ENCODE measurements at places on chromosomes 7 and 10.

GRCh38 chr10:119477444-119477843 is 65.1 kb downstream of the RGS10 start:
- DNase-seq = no peak

DNA sequence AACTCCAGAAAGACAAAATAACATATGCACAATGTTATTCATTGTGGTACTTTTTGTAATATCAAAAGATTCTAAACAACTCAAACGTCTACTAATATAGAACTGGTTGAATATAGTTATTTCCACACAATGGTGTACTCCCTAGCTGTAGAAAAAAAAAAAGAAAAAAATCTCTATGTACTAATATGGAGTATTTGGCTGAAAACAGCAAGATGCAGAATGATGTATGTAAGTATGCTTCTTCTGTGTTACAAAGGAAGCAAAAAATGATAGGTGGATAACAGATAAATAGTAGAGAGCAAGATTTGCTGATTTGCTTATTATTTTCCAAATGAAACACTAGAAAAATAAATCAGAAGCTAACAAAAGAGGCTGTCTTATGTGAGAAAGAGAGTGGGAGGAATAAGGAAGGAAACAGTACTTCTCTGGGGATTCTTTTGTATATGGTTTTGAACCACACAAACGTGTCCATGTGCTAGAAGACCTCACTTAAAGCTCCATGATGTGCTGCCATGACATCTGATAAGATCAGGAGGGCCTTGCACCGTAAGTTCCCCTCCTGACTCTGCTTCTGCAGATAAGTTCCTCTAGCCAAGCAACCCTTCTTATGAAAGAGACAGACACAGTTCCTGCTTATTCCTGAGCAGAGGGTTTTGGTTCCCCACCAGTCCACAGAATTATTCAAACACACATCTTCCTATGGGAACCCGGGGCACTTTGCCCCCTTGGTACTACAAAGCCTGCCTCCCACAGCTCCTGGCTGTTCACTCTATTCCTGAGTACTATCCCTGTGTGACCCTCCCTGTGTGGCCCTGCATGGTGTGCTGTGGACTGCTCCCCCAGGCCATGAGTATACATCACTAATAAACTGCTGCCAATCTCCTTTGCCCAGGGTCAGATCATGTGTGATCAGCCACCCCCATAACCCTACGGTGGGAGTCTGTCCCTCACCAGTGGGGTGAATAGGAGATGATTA is 159.1 kb downstream of the CCDC71L start:
- no peak for DNase-seq

DNA sequence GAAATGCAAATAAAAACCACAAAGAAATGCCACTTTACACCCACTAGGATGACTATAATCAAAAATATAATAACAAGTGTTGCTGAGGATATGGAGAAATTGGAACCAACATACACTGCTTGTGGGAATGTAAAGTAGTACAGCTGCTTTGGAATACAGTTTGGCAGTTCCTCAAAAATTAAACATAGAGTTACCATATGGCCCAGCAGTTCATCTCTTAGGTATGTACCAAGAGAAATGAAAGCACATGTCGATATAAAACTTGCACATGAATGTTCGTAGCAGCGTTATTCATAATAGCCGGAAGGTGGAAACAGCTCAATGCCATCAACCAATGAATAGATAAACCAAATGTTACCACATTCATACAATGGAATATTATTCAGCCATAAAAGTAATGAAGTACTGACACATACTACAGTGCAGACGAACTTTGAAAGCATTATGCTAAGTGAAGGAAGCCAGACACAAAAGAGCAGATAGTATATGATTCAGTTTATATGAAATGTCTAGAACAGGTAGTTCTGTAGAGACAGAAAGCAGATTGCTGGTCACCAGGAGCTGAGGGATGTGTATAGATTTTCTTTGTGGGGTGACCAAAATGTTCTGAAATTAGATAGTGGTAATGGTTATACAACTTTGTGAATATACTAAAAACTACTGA is 12.4 kb downstream of the BCAP29 start:
- no peak for DNase-seq

- no peak for DNase-seq
These were observed 10.2 kb downstream of the CLIP2 start for GRCh38 chr7:74299401-74299800.

- DNase-seq = no peak
These were observed 72.6 kb downstream of the MYL10 start for GRCh38 chr7:101556453-101556968.

- DNase-seq = no peak
These were observed 12.9 kb downstream of the HTRA1 start for GRCh38 chr10:122474131-122474818.

GRCh38 chr7:105954711-105955110 is 8.4 kb upstream of the CDHR3 start:
- no peak for DNase-seq

GRCh38 chr7:142153400-142153799 is 41.9 kb downstream of the MGAM2 start:
- no peak for DNase-seq

DNA sequence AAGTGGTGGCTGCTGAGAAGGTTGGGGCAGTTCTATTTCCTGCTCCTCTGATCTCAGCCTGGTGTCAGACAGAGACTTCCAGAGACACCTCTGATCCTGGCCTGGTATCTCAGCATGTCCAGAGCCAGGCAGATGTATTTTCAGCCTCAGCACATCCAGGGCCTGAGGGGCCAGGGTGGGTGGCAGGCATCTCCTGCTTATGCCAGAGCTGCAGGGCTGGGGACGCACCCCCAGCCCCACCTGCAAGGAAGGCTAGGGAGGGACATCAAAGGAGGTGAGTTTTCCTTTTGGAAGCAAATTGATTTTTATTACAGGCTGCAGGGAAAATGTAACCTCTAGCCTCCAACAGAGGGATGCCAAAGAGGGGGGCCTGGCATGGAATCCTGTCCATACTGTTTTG is 36.7 kb downstream of the CFAP46 start:
- DNase-seq = no peak

- DNase-seq = peak; percentile 68
These were observed 37.9 kb downstream of the VOPP1 start for GRCh38 chr7:55534262-55534915.

DNA sequence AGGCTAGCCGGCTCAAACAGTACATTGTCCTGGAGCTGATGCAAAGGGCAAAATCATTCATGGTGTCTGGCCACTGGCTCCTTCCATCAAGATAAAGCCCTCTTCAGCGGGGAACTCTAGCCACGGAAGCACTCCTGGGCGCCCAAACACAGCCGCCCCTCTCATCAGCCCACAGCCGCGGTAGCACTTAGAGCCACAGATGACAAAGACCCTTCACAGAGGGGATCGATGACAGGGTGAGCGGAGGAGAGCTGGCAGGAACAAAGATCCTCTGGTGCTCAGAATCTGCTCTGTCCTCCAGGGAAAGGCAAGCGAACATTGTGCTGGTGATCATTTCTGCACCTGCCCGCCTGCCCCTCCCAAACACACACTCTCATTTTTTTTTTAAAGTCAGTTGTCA is 222.2 kb upstream of the NRP1 start:
- DNase-seq = no peak

GRCh38 chr7:107924841-107925504 is 34.0 kb downstream of the DLD start:
- DNase-seq = no peak

DNA sequence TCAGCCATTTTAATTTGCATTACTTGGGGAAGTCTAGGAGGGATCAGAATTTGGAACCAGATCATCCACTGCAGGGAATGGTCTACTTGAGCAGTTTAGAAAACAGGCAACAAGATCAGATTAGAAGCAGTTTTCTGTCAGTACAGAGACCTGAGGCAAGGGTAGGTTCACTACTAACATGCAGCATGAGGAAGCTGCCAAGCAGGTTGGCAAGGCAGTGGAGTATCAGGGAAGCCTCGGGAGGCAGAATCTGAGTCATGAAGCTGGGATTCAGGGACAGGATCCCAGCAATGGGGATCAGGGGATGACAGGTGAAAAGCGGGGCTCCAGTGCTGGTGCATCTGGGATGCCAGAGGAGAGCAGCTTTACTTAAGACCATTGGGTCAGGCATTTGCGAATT is 28.1 kb downstream of the ENO4 start:
- DNase-seq = no peak

DNA sequence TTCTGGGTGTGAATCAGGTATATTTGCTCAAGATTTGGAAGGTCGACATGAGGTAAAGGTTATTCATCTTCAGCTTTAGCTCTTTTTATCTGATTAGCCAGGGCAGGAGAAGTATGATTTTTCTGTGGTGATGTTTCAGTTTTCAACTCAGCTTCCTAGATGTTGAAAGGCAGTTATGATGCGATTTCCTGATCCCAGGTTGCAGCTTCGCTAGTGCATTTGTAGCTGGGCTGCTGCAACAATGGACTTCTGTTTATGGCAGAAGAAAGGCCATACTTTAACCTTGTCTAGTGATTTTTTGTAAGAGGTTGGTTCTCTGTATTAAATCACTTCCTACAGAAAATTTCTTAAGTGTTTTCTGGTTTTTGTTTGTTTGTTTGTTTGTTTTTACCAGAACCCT is 619.3 kb downstream of the AUTS2 start:
- no peak for DNase-seq

GRCh38 chr10:121614613-121615434 is 16.6 kb upstream of the FGFR2 start:
- DNase-seq = no peak

GRCh38 chr10:48697821-48698764 is 13.4 kb downstream of the WDFY4 start:
- DNase-seq = no peak

DNA sequence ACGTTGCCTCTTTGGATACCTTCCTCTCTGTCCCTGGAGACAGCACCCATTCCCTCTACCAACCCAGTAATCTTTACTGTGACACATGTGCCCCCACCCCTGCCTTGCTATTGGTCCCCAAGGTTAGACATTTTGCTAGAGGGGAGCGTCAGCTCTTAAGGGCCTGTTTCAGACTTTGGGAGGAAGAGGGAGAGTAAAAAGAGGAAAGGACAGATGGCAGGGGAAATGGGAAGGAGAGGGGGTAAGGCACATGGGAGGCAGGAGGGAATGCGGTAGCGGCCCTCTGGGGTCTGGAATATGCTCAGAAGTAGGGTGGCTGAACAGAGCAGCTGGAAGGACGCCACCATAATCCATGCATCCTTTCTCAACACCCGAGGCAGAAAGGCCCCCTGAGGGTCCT is 12.2 kb downstream of the BLNK start:
- no peak for DNase-seq

- no peak for DNase-seq
These were observed 445.1 kb upstream of the ZMIZ1 start for GRCh38 chr10:78623578-78624215.

DNA sequence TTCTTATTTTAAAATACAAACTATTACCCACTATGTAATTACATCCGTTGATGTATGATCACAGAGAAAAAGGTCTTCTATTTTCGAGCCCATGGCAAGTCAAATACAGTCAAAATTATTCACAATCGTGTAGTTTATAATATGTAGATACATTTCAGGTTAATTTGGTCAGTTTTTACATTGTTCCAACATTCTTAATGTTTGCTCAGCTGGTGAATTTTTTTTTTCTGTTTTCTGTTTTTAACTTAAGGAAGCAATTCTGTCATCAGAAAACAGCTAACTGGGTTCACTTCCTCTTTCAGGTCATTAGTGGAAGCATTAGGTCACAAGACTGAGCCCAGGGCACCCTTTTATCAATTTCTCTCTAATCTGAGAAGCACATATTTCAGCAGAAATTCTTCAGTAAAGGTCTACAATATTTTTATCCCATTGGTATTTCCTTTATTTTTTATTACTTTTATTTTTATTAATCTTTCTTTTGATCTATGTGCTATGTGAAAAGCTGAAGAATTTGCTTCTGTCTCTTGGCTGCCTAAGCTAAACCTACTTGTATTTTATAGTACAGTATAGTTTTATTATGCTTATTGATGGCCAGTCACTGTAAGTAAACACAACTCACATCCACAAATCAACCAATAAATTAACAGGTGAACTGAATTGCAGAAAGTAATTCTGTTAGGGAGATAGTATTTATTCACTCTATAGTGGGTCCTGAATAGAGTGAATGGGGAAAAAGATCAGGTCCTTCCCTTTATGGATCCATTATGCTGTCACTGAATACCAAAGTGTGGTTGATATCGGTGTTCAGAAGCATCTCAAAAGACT is 84.6 kb downstream of the ICA1 start:
- DNase-seq = no peak

- DNase-seq = no peak
These were observed 4.9 kb downstream of the BUD23 start for GRCh38 chr7:73688288-73688687.

GRCh38 chr10:28378986-28379585 is 76.2 kb upstream of the MPP7 start:
- no peak for DNase-seq

- no peak for DNase-seq
These were observed 160.8 kb downstream of the XPNPEP1 start for GRCh38 chr10:109762555-109762954.

GRCh38 chr7:141251957-141252356 is 178.1 kb downstream of the TMEM178B start:
- no peak for DNase-seq

GRCh38 chr10:13604357-13605040 is 17.7 kb downstream of the PRPF18 start:
- DNase-seq = no peak

DNA sequence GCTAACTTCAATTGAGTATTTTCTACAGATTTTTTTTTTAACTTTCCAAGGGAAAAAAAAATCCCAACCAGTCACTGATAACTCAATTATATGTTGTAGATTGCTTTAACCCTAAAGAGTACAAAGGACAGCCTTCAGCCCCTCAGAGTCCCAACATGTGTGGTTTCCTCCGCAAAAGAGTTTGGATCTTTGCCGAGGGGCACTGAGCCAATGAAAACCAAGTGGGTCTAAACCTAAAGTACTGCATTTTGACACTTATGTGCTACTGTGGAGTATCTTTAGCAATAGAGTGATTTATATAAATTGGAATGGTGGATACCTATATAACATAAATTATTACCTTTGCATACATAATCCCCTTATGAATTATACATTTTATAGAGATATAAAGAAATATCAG is 91.5 kb downstream of the SEMA3D start:
- no peak for DNase-seq

DNA sequence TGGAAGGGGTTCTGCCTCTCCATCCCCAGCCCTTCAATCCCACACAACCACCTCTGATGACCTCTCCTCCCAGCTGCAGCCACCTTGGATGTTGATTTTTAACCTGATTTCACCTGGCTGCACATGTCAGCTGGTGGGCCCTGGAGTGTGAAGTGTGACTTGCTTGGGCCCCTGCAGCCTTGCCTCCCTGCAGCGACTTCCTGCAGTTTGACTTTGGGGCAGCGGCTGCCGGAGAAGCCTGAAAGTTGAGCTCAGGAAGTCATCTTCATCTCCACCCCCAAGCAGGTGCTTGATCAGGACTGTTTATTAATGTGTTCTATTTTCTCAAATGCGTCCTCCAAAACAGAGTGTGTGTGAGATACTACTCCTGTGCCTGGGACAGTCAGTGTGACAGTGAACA is 675.2 kb upstream of the GALNT17 start:
- no peak for DNase-seq

DNA sequence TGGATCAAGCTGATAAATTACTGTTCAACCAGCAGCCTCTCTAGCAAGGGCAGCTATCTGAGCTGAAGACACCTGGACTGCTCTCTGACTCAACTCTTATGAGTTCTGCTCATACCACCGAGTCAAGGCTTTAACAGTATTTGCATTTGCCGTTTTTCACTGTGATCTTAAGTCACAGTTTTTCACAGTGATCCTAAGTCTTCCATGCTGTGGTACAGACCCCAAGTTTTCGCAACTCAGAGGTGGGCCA is 31.3 kb downstream of the PIP4K2A start:
- DNase-seq = no peak

GRCh38 chr10:3976718-3977117 is 191.7 kb upstream of the KLF6 start:
- DNase-seq = no peak

- DNase-seq = no peak
These were observed 47.0 kb downstream of the MAD1L1 start for GRCh38 chr7:2185715-2186114.
